LHCN-M2 (cell line): ENCODE measurements at places on chromosomes 6 and 20.

GRCh38 chr6:104227508-104227907 is 632.2 kb downstream of the HACE1 start:
- no peak for DNase-seq

- no peak for DNase-seq
These were observed 32.0 kb downstream of the KIAA0319 start for GRCh38 chr6:24614043-24614420.

DNA sequence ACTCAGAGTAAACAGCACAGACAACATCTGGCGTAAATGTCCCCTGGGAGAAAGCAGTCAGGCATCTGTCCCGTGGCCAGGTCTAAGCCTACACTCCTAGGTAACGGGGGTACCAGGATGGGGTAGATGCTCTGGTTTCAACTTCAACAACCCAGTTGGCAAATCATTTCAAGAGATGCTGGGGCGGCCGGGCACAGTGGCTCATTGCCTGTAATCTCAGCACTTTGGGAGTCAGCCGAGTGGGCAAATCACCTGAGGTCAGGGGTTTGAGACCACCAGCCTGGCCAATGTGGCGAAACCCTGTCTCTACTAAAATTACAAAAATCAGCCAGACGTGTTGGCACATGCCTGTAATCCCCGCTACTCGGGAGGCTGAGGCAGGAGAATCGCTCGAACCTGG is 12.3 kb downstream of the PREX1 start:
- no peak for DNase-seq

- DNase-seq, result no peak
These were observed 4.8 kb downstream of the NFYA start for GRCh38 chr6:41077536-41077935.

DNA sequence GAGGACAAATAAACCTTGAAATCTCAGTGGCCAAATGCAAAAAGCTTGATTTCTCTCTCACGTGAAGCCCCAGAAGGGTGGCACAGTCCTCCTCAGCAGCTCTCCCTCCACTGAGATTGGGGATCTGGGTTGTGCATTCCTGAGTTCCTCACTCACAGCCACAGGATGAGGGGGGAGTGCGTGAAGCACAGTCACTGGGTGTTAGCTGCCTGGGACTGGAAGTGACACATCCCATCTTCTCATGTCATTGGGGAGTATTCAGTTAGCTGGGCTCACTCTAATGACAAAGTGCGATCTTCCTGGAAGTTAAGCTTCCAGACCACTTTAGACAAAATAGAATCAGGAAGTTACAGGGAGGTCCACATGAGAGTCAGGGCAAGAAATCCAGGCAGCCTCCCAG is 192.2 kb upstream of the LRFN2 start:
- DNase-seq, result peak; percentile 52

DNA sequence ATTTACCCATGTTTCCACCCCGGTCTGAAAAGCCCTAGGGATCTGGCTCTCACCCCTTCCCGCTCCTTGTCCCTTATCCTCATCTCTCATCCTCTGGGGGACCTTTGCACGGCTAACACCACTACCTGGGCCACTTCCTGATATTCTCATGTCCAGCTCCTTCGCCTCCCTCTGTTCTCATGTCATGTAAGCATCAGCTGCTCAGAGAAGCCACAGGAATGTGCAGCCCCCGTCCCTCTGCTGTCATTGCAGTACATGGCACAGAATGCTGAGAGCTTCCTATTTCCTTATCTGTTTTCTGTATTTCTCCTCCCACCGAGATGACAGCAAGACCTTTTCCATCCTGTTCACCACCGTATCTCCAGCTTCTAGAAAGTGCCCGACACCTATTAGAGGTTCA is 102.4 kb downstream of the MTHFD1L start:
- DNase-seq, result peak; percentile 4

DNA sequence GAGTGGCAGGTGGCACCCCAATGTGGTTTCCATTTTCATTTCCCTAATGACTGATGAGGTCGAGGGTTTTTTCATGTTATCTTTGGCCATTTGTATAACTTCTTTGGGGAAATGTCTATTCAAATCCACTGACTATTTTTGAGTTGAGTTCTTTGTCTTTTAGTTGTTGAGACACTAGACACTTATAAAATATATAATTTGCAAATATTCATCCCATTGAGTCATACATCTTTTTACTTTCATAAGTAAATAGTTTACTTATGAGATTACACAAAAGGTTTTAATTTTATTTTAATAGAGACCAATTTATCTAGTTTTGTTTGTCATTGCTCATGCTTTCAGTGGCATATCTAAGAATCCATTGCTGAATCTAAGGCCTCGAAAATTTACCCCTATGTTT is 49.5 kb downstream of the THBS2 start:
- no peak for DNase-seq

DNA sequence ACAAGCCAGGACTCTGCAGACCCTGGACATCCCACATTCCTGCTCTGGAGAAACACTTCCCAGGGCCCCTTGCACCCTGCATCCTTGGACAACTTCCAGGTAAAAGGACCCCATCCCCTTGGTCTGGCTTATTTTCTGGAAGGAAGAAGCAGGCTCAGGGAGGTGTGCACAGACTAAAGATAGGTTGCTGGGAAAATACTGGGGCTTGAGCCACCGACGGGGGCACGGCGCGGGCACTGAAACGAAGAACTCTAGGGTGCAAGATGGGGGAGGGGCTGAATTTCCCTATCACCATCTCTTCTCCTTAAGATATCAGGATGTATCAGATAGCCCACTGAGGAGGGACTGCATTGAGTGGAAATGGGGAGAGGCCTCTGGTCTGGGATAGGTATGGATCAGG is 805 bp downstream of the FRS3 start:
- DNase-seq, result no peak

DNA sequence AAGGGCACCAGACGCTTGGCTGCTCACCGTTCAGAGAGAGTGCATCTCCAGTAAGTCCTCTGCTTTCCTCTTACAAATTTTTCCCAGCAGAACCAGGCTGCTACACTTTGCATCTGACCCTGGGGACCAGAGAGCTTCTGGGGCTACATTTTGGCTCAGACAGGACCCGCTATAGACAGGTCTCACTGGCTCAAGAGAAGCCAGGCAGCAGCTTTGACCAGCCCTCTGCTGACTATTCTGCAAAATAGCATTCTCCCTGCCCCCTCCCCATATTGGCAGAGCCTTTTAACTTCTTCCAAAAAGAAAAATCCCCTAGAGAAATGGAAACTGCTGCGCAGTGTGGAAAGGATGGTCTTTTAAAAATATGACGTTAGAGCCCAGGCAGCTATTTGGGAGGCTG is 37.2 kb downstream of the CPXM1 start:
- DNase-seq, result no peak

GRCh38 chr20:37669062-37669772 is 24.6 kb upstream of the CTNNBL1 start:
- DNase-seq, result no peak

GRCh38 chr6:27281569-27281968 is 30.5 kb downstream of the POM121L2 start:
- no peak for DNase-seq

GRCh38 chr6:111718326-111718725 is 112.6 kb upstream of the TRAF3IP2 start:
- no peak for DNase-seq

- DNase-seq, result no peak
These were observed 54.8 kb downstream of the SNX9 start for GRCh38 chr6:157877573-157878438.

- DNase-seq, result no peak
These were observed 26.6 kb downstream of the PRKN start for GRCh38 chr6:162700966-162701365.

DNA sequence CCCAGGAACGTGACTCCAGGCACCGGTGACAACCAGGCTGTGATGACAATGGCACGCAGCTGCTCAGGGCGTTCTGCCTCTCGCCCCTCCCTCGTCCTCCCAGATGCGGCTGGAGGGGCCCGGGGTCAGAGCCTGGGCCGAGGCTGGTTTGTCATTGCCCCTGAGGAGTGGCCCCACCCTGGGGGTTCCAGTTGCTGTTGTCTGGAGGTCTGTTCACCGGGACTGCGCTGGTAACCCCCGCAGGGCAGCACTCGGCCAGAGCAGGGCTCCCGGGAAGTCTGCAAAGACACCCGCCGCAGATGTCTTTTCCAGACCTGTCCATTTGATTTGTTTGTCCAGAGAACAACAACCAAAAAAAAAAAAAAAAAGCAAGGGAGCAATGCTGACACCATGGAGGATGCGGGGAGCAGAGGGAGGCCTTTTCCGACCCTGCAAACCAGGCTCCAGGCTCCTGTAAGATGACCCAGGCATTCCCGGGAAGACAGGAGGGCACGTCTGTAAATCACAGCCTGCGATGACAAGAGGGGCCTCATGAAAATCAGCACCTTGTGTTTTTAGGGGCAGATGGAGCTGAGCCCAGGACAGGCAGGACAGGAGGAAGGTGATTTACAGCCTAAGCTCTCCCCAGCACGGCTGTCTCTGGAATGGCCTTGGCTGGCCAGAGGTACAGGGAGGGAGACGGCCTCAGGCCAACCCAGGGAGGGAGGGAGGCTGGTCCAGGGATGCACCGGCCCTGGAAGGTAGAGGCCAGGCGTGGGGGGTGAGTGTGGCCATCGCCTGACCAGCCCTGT is 189.3 kb downstream of the ERMARD start:
- no peak for DNase-seq

DNA sequence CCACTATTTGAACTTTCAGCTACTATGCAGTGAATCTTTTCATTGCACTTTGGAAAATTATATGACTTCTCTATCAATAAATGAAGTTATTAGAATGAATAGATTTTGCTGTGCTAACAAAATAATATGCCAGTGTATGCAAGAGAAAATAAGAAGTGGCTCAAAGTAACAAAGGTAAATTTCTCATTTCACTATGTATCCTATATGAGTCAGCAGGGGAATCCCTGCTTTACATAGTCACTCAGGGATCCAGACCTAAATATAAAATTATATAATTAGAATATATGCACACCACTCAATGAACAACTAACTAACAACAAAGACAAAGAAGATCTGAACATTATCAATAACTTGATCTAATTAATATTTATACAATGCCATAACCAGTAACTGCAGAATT is 390.8 kb upstream of the IRAK1BP1 start:
- no peak for DNase-seq

DNA sequence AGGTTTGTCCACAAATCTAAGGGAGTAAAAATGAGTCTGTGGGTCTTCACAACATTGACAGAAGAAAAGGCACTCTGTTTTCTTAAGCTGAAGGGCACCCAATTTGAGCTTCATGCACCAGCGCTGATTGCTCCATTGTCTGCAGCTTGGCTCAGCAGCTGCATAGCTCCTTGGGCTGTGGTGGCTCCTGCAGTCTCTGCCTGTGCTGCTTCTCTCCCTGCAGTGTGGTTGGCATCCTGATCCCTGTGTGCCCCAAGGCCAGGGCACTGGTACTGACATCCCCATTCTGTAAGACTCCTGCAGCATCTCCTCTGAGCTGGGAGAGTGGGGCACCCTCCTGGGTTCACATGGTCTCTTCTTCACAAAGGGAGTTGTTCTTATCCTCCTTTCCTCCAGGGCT is 83.2 kb upstream of the B3GAT2 start:
- no peak for DNase-seq

DNA sequence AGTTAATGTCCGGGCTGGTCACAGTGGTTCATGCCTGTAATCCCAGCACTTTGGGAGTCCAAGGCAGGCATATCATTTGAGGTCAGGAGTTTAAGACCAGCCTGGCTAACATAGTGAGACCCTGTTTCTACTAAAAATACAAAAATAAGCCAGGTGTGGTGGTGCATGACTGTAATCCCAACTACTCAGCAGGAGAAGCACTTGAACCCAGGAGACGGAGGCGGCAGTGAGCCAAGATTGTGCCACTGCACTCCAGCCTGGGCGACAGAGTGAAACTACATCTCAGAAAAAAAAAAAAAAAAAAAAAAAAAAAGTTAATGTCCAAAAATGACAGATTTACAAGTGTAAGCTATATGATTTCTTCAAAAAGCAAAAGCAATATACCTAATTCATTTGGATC is 124.9 kb downstream of the CCDC170 start:
- no peak for DNase-seq
